ENCODE measurements at places on chromosomes 12 and 14. TPM values are rescaled to one million over a fixed set of nuclear protein-coding genes. Genes with fewer than 3 reads are reported as not detected.

EXD2 gene
- total RNA-seq = 23.9 TPM

NXPH4 gene
- 10.6 TPM for total RNA-seq

SLC17A8 gene
- total RNA-seq = not detected

OR6S1 gene
- not detected for total RNA-seq

NRL gene
- 2.3 TPM for total RNA-seq

OTOGL gene
- total RNA-seq = 0.72 TPM

HOXC13 gene
- 7.3 TPM for total RNA-seq

Data from Caco-2 (cell line).